ENCODE measurements at places on chromosomes 1 and 21. TPM values are rescaled to one million over a fixed set of nuclear protein-coding genes. Genes with fewer than 3 reads are reported as not detected.

GRCh38 chr1:165927169-165927568 is 99.8 kb downstream of the UCK2 start:
- DNase-seq = no peak

DNA sequence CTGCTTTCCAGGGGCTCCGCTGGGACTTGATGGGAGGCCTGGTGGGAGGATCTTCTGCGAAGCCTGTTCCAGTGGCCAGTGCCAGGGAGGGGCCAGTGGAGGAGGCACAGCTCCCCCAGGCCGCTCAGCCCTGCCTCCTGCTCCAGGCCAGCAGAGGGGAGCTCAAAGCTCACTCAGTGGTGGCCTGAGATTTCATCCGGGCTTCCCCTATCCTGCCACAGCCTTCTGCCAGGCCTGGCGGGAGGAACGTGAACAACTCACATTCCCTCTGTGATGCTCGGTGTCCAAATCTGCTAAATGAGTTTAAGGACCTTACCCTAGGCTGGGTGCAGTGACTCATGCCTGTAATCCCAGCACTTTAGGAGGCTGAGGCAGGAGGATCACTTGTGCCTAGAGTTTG is 3.3 kb downstream of the CLCNKB start:
- no peak for DNase-seq

DNA sequence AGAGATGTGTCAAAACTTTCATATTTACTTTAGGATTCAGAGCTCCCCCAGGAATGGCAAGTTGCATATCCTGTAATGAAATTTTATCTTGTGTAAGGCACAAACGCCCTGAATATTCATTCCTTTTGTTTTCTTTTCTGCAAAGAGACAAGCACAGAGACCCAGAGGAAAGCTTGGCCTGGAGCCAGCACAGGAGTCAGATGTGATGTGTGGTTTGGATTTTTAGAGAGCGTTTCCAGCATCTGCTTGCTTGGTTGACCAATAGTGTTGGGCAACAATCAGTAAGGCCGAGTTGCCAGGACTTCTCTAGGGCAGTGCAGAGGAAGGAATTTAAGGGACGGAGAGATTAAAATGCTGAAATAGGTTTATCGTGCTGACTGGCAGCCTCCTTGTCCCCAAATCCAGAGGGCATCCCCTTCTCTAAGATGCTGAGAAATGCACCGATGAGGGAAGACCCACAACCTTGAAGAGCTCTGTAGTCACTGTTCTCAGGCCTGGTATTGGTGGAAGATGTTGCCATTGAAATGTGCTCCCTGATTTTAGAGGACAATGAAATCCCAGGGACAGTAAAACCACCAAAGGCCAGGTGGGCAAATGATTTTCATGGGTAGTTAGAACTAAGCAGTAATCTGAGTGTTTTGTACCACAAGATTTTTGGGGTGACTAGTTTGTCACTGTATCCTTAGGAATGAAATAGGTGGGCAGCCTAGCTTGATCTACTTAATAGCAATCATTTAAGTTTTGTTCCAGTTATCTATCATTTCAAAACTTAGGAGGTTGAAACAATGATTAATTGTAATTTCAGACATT is 37.9 kb upstream of the RHOU start:
- no peak for DNase-seq

The CELF3 gene
- not detected for polyA plus RNA-seq

The CLDN17 gene
- not detected for polyA plus RNA-seq

- DNase-seq = no peak
Observed at GRCh38 chr1:92461364-92462097, 25.2 kb downstream of the GFI1 start.

GRCh38 chr1:3403011-3403345 is 51.5 kb upstream of the ARHGEF16 start:
- DNase-seq = no peak

- DNase-seq = no peak
Observed at GRCh38 chr1:192658255-192658654, 22.3 kb downstream of the RGS13 start.

The S100A8 gene
- polyA plus RNA-seq = not detected

The EPHA8 gene
- polyA plus RNA-seq = not detected

The SYT2 gene
- polyA plus RNA-seq = 0.03 TPM

The MYCL gene
- 0.36 TPM for polyA plus RNA-seq

GRCh38 chr1:78688697-78689096 is 39.1 kb downstream of the IFI44 start:
- no peak for DNase-seq

- DNase-seq = no peak
Observed at GRCh38 chr1:210830034-210831028, 303.6 kb downstream of the KCNH1 start.

The LAMC2 gene
- 1.1 TPM for polyA plus RNA-seq

The LAX1 gene
- 6.6 TPM for polyA plus RNA-seq

DNA sequence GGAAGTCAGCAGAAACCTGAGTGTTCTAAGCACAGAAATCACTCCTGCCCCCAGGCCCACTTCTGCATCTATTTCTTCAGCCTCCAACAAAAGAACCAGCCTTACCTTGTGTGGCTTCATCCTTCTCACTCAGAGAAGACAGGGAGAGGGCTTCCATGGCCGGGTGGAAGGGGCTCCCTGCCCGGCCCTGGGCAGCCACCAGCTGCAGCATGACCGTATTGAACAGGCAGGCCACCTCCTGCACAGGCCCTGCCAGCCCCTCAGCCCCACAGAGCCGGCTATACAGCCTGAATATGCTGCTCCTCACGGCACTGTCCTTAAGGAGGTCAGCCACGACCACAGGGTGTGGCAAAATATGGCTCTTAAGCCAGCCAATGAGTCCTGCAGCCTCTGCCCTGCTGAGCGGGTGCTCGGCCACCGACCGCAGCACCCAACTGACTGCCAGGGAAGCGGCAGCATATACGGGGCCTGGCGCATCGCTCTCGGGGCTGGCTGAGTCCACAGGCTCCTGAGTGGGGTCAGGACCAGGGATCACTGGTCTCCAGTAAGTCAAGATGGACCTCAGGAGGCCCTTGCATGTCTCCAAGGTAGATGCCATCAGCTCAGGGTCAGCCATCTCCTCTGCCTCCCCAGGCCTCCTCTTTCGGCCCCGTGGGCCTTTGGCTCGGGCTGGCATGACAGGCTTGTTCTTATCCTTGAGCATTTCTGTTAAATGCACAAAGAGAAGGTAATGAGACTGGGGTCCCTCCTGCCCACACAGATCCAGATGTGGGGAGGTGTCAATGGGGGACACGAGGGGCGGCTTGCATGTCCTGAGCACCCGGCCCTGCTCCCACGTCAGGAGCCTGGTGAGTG is 17.9 kb downstream of the MRAP start:
- DNase-seq = no peak

DNA sequence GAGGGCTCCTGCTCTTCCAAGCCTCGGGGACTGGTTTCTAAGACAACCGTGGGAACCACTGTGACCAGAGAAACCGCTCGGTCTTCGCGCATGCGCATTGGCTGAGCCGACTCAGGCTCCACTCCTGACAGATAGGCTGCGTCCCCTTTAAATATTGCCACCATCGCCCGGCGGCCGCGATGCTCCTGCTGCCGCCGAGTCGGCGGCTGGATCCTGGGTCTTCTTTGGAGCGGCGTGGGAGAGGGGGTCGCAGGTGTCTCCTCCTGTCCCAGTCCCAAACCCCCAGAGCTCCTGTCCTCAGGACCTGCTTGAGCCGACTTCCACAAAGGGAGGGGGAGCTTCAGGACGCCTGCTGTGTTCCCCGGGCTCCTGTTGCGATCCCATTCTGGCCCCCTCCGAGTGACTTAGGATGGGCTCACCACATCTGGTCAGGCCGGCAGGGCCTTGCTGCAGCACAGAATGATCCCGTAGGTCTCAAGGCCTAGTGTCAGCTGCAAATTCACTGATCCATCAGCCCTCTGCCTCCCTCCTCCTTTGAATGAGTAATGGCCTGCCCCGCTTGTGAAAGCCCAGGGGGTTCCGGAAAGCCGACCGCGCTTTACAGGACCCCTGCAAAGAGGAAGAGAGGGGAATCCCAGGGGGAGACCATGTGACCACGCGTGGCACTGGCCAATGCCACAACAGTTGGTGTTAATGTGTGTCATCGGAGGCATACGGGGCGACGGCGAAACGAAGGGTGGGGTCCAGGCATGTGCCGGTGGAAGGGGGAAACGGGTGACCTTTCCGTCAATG is 683.2 kb upstream of the TPTE start:
- DNase-seq = no peak

DNA sequence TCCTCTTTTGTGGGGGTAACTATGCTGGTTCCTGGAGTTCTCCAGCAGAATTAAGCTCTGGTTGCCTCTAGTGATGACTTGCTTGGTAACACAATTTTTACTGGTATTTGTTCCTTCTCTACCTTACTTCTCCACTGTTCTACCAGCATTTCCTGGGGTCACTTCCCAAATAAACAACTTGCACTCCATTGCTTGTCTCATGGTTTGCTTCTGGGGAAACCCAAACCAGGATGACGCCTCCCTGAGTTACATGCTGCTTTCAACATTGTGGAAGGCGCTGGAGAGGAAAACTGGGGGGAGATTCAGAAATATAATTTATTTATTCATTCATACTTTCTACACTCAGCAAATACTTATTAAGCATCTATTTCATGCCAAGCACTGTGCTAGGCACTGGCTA is 55.3 kb upstream of the AK4 start:
- DNase-seq = no peak

GRCh38 chr1:155175927-155176371 is 2.3 kb downstream of the TRIM46 start:
- DNase-seq = no peak

DNA sequence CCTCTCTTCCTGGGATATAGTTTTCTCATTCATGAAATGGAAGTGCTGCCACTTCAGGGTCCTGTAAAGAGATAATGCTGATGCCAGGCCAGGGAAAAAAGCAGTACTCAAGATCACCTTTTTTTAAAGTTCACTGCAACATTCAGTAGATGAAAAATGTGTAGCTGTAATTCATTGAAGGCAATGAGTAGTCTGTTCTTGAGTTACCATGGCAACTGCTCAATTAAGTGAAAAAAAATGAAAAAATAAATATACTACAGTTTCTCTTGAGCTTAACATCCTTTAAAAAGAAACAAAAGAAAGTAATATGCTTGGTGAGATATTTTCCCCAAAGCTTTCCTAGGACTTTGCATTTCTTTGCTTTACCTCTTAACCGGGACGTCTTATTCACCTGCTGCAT is 183.3 kb downstream of the AK5 start:
- DNase-seq = no peak

DNA sequence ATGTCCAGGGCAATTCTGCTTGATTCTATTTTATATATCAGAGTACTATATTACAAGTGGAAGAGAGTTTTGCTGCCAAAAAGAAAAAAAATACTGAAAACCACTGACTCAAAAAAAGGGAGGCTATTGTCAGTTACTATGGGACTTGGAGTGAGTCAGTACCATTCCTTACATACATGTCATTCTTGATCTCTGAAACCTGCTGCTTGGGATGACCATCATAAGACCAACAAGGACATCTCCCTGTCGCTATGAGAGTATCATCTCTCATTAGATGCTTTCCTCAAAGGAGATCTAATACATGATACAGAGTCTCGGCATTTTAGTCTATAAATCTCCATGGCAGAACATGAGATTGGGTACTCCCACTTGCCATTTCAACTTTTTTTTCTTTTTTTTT is 11.8 kb upstream of the INPP5B start:
- no peak for DNase-seq

- no peak for DNase-seq
Observed at GRCh38 chr21:14943616-14944015, 121.2 kb downstream of the NRIP1 start.

GRCh38 chr1:17768651-17769241 is 13.6 kb downstream of the ACTL8 start:
- no peak for DNase-seq

The LRRC39 gene
- polyA plus RNA-seq = 0.50 TPM

The ITLN2 gene
- polyA plus RNA-seq = not detected

The ADGRL4 gene
- polyA plus RNA-seq = not detected

DNA sequence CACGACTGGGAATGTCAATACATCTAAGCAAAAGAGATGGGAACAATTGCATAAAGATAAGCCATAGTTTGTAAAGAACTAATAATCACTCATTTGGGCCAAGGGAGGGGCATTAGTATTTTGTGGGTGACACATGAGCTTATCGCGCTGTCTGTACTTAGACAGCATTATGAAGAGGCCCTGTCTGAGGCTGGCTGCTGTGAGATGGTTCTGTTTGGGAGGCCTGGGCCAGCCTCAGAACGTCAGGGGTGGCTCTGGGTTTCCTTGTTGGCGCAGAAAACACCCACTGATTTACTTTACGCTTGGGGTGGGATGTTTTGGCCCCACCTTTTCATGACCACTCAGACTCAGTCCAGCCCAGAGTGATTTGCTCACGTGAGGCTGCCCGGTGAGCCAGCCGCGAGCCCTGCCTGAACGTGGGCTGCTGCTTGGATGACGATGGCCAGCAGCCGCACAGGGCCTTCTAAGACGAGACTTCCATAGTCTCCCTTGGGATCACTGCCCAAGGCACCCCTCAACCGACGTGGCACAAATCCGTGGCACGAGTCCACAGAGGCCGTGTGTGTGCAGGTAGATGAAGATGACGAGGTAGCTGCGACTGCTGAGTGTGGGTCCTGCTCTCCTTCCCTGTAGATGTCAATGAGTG is 18.7 kb downstream of the UMODL1 start:
- DNase-seq = no peak

The PIGR gene
- polyA plus RNA-seq = 1.2 TPM

DNA sequence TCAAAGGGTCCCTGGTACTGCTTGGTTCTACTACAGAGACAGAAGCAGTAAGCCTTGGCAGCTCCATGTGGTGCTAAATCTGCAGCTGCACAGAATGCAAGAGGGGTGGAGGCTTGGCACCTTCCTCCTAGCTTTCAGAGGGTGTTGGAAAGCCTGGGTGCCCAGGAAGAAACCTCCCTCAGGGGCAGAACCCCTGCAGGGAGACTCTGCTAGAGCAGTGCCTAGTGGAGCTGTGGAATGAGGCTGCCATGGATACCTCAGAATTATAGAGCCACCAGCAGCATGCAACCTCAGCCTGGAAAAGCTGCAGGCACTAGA is 76.2 kb upstream of the TLR5 start:
- DNase-seq = no peak

DNA sequence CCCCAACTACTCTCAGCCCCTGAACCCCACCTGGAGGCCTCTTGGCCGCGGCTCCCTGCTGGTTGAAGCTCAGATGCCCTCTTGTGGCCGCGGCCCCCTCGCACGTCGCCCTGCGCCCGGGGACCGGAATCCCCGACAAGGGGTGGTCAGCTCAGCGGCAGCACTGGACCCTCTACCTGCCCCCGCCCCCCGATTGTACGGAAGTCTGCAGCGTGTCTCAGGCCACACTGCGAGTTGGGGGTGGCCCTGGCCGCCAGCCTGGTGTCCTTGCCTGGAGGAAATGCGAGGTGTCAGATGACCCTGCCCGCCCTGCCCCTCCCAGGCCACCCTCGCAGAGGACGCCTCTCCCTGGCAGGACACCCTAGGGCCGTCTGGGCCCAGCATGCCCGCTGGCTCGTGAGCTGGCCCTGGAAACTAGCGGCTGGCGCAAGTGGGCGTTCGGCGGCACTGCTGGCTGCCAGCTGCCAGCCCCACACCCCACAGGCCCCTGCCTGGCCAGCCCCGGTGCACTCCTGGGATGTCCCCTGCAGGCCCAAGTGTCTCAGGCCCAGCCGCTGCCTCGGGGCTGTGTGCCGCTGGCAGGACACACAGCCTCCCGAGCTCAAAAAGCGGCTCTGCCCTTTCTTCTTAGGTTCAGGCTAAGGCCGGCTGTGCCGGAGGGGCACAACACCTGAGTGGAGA is 60.8 kb downstream of the EDN2 start:
- no peak for DNase-seq

- no peak for DNase-seq
Observed at GRCh38 chr1:169765580-169766331, 29.0 kb downstream of the METTL18 start.
